H1 (cell line): ENCODE measurements at places on chromosomes 4 and X. TPM values are rescaled to one million over a fixed set of nuclear protein-coding genes. Genes with fewer than 3 reads are reported as not detected.

The STOX2 gene
- 20.0 and 20.9 TPM in 2 replicates for total RNA-seq

The GPR50 gene
- total RNA-seq: 1.6 TPM in 2 replicates

The CENPVL3 gene
- total RNA-seq: 5.0 and 5.2 TPM in 2 replicates

DNA sequence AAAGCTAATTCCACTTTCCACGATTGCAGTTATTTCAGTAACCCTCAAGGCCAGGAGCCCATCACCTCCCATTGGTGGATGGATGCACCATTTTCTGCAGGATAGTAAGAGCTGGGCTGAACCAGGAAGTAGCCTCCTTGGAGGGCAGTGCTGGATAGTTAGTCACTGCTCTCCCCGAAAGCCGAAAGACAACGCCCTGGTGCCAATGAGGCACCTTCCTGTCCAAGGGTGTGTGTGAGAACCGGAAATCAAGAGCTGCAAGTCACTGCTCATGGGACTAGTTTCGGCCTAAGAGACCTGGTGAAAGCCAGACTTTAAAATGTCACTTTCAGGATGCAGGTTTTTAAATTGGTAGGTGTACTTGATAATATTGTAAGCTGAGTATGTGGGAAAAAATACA is 203.8 kb upstream of the HS3ST1 start:
- no peak for DNase-seq

- DNase-seq: no peak
Observed at GRCh38 chr4:145731028-145731427, 51.1 kb downstream of the C4orf51 start.
